Activated CD8-positive, alpha-beta memory T cell treated with anti-CD3 and anti-CD28 coated beads for 1 hour (primary cell): ENCODE measurements at places on chromosomes 2 and 18.

- DNase-seq: peak; percentile 11
These were observed 241.2 kb upstream of the TANK start for GRCh38 chr2:160918906-160919503.

- no peak for DNase-seq
These were observed 192.7 kb downstream of the DYSF start for GRCh38 chr2:71646028-71646427.

DNA sequence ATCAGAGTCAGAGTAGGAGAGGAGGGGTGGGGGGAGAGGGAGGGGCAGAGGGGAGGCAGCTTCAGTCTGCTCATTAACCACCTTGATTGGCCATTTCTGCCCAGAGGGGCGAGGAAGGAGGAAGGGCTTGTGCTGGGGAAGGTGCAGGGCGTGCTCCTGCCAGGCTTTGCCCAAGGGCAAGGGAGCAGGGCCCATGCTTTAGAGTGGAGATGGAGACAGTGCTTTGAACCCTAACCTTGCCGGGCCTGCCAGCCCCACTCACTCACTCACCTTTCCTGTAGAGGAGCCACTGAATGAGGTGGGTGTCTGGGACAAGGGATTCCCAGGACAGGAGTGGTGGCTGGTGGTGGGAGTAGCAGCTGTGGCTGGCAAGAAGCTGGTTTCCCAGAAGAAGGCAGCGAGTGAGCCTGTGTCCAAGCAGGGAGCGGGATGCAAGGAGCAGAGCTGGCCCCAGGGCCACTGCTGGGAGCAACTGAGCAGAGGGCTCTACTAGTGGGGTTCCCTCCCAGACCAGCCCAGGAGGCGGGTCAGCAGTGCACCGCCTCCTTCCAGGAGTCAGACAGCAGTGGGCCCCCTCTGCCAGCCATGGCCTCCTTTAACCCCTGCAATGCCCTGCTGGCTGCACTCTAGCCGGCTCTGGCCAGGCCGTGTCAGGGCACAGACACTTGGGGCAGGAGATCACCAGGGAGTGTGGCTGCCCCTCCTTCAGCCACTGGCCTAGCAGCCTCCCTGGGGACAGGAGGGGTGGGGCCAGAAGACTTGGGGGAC, 3.6 kb upstream of the RUFY4 start:
- no peak for DNase-seq

GRCh38 chr2:178088774-178089270, 16.2 kb upstream of the PDE11A start:
- no peak for DNase-seq

DNA sequence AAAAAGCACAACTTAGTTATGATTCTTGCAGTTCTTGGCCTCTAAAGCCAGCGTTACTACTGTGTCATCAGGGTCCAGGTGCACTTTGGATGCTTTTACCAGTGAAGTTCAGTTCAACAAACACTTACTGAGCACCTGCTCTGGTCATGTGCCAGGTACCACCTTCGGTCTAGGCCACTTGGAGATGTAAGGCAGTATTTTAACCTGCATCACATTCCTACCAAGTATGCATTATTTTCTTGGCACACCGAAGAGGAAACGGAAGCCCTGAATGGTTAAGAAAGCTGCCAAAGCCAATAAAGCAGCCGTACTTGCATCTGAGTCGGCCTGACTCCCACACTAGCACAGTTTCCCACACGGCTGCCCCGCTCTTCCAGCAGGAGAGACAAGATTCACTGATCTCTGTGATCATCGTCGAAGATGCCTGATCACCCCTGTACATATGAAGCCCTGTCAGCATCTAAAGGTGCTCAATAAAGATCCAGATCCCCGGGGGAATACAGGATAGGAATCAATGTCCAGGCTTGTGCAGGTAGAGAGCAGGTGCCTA, 427.1 kb downstream of the EIPR1 start:
- DNase-seq: no peak
